ENCODE measurements at places on chromosomes 1 and 21.

DNA sequence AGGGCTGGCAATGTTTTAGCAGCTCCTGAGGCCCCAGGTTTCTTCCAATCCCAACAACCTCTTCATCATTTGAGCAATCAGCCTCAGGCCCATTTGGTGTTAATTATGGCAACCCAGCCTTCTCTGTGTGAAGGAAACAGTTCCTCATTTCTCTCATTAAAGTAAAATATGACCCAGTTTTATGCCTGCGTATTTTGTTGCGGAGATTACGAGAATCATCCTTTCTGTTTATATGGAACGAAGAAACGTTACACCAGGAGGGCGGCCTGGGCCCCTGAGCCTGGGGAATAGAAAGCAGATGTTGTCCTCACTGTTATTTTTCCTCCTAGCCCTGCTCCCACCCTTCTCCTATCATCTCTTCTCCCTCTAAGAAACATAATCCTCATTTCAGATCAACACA, 332.2 kb upstream of the USP24 start:
- DNase-seq: no peak

DNA sequence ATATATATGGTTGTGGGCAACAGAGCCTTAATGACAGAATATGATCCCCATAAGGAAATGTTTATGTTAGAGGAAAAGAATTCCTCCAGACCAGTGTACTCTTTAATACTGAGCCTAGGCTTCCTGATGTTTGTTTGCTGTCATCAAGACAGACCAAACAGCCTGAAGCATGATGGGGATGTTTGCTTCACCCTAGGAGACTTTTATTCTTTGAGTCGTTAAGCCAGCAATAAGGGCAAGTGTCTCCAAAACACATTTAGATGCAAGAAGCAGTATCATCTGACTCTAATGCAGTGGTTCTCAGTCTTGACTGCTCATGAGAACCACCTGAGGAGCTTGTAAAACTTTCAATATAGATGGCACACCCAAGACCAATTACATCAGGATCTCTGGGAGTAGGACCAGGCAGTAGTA, 33.1 kb downstream of the UBE2U start:
- no peak for DNase-seq

DNA sequence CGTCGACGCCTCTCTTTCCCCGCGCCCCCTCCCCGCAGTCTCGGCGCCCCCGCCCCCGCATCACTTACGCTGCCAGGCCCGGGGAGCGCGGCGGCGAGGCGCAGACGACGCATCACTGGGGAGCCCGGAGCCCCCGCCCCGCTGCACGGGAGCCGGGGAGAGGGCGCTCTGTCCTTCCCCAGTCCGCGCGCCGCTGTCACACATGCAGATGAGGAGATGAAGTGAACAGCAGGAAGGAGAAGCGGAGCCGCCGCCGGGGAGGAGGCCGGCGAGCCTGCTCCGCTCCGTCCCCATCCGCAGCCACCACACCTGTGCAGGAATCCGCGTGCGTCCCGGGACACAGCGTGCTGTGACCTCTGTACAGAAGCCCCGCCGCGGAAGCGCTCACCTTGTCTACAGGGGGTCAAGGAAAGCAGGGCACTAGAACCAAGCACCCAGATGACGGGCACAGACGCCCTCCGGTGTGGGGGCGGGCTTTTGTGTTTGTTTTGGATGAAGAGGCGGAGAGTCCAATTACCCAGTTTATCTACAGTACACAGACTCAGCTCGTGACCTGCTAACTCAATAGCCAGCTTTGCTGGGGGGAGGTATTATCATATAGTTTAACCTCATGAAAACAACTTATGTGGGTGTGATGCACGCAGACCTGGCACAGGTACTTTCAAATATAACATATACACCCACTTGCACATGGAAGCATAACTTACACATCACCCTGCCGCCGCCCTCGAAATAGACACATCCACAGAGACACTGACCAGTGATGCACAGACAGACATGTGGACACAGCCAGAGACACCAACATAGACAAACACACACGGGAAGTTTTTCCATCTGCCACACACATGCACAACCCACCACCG, 12.4 kb downstream of the KLHDC8A start:
- DNase-seq: no peak

DNA sequence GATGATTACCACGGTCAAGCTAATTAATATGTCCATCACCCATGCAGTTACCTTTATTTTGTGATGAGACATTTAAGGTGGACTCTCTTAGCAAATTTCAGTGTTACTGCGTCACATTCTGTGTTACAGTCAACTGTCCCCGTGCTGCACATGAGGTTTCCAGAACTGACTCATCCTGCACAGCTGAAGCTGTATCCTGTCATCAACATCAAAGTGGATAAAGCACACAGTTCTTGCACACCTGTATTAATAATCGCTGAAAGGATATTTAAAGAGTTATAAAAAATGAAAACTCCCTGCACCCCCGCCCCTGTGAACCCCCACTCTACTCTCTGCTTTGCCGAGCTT, 3.4 kb upstream of the KRTAP10-5 start:
- DNase-seq: no peak

GRCh38 chr1:31784356-31785019, 20.3 kb upstream of the ADGRB2 start:
- no peak for DNase-seq

GRCh38 chr1:24043345-24044032, 63.4 kb upstream of the SRSF10 start:
- no peak for DNase-seq

DNA sequence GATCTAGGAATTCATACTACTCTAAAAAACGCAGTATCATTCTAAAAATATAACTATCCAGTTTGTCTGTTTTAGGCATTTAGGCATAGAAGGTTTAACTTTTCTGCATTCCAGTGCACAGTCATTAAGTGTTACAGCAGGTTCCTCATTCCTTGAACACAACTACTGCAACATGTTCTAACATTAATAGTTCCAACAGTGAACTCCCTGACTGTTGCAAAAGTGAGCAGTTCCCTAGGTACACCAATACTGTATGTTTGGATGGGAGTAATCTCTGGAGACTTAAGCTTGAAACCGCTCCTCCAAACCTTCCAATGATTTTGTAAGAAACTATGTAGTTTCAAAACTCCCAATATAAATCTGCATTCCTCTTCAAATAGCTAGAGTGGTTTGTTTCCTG, 46.2 kb downstream of the UCHL5 start:
- no peak for DNase-seq

DNA sequence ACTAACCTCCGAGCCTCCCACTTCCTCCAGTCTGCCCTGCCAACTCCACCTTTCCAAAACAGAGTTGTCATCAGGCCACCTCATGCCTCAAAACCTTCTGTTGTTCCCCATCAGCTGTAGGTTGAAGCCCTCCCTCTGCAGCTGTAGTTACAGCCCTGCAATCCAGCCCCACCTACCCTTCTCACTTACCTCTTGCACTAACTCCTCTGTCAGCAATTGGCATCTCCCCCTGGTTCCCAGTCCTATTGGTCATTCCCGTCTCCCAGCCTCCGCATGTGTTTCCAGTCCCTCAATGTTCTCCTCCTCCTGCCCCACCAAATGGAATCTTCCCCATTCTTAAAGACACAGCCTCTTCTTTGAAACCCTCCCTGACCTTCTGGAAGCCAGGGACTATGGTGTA, 100.1 kb upstream of the GCLM start:
- no peak for DNase-seq

DNA sequence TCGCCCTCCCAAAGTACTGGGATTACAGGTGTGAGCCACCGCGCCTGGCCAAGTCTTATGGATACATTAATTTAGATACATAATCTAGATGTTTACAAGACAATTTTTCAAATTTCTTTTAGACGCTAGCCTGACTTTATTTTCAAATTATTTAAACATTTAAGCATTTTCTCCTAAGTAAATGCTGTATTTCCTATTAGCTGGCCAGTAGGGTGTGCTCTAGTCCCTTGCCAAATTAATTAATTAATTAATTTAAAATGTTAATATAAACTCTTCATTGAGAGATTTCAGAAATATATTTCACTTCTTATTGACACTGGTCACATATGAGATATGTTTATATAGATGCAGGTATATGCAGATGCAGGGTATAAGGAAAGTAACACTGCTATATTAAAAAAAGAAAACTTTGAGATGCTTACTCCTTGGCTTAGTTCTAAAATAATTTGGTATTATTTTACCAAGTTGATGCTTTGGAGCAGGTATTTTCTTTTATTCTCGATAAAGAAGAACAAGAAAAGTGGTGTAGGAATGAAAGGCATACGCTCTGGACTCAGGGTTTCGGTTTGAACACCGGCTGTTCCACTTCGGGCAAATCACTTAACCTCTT, 5.2 kb upstream of the ERRFI1 start:
- DNase-seq: peak; percentile 34

- no peak for DNase-seq
Observed at GRCh38 chr1:169072945-169073725, 33.4 kb upstream of the ATP1B1 start.

DNA sequence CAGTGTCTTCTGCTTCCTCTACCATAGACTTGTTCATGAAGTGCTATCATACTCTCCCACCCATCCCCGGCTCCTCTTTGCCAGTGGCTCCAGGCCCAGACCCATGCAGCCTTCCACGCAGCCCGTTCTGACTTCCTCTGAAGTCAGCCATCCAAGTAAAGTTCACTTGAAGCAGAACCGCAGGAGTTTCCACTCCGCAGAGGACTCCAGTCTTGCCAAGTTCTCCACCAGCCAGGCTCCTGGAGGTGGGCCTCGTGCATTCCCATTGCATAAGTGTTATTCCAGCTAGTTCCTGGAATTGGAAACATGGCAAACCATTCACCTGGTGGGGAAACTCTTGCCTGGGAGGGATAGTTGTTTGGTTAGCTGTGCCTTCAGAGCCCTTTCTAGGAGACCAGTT, 185.1 kb downstream of the PLPP3 start:
- DNase-seq: no peak

DNA sequence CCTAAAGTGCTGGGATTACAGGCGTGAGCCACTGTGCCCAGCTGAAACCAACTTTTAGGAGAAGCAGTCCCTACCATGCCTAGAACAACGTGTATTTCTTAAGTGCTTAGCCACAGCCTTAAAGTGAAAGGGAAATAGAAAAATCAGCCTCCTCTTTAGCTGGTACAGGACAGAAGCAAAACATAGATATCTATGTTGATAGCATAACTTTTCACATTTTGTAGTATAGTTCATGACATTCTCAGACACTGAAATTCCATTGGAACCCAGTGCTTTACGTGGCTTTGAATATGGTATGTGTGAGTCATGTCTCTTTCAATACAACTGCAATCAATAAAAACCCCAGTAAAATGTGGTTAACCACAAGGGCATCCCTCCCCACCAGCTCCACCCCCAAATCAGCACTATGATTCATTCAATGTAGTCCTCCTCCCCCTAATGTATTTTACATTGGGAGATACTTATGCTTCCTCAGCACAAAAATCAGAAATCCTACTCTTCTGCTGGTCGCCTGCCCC, 32.1 kb downstream of the TGFB2 start:
- DNase-seq: no peak

DNA sequence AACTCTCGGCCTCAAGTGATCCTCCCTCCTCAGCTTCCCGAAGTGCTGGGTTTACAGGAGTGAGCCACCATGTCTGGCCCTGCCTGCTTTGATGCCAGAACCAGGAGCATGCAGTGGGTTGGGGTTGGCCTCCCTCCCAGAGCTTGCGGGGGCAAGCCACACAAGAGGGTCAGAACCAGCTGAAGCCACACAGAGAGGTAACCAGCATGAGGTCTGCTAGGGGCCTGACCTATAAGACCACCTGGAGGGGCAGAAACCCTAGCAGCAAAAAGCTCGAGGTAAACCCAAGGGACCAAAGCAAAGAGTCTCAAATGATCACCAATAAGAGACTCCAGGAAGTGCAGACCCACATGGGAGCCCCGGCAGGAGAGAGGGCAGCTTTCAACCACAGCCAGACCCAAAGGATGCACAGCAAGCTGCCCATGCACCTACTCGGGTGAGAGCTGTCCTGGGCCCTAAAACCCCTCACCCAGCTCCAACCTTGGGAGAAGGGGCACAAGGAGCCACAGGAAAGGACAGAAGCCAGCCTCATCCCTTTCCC, 81.2 kb downstream of the TOMM20 start:
- DNase-seq: no peak

DNA sequence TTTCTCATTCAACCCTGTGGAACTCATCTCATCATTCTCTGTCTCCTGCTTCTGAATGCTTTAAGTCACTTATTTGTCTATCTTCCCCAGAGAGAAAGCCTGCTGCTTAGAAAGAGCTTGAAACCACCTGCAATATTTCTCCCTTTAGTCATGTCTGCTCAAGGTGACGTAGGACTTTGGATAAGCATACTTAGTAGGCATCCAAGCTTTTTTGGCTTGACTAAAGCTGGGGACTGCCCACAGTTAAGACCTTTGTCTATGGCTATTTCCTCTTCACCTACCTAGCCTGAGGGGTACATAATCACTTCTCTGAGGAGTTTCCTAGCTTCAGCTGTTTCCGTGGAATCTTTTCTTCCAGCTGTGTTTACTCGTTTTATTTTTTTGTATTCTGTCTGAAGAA, 665.8 kb upstream of the CAMK1G start:
- DNase-seq: no peak

- DNase-seq: no peak
Observed at GRCh38 chr1:33874636-33875035, 10.8 kb downstream of the HMGB4 start.

- no peak for DNase-seq
Observed at GRCh38 chr1:19049128-19049768, 92.8 kb upstream of the IFFO2 start.

DNA sequence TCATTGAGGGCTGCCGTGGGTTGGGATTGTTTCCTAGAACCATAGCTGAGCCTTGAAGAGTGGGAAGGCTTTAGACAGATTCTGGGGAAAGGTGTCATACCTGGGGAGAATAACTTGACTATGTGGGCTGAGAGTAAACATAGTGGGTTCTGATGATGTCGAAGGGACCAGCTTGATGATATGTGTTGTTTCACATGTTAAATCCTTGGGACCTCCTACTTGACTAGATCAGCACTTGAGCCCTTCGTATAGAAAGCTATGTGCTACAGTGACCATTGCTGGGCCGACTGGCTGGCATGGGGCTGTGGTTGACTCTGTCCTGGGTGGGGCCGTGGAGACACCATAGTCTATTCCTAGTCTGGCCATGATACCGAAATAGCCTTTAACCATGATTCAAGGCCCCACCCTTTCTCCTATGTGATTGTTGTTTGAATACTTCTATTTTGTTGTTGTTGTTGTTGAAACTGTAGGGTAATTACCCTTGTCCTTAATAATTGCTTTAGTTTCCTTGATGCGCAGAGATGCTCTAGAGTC, 423.5 kb downstream of the CAMTA1 start:
- DNase-seq: no peak

All from NCI-H1694 (cell line).